HepG2 (cell line): ENCODE measurements at places on chromosomes 6 and 20.
A peak's percentile ranks its signal among the peaks of the same experiment; 100 is the strongest.

DNA sequence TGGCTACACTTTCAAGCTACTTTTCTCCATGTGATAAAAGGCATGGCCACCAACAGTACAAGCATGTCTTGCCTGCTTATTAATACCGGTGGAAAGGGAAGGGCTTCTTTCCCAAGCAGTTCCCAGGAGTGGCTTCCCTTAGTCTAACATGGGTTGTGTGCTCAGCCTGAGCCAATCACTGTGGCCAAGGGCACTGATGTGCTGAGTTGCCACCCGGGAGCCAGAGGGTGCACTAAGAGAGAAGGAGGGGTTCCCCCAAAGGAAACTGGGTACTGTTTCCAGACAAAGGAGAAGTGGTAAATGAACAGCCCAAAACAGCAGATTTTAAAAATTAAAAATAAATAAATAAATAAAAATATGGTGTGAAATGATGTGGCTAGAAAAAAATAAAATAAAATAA is 68.5 kb downstream of the BANF2 start:
- no peak for DNase-seq

DNA sequence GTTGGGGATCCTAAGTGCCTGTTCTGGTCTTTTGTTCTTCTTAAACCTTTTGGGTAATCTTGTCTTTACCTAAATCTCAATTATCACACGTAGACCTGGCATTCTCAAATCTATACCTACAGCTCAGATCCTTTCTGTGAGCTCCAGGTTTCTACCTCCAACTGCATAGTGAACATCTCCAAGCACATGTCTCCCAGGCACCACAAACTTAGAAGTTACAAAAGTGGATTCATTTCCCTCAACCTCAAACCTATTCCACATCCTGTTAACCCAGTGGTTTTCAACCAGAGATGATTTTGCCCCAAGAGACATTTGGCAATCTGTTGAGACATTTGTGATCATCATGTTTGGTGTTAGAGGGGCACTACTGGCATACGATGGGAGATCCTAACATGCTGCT is 183.5 kb downstream of the TENT5A start:
- no peak for DNase-seq

- no peak for DNase-seq
Measured at GRCh38 chr6:150548330-150548729, 51.4 kb upstream of the PLEKHG1 start.

DNA sequence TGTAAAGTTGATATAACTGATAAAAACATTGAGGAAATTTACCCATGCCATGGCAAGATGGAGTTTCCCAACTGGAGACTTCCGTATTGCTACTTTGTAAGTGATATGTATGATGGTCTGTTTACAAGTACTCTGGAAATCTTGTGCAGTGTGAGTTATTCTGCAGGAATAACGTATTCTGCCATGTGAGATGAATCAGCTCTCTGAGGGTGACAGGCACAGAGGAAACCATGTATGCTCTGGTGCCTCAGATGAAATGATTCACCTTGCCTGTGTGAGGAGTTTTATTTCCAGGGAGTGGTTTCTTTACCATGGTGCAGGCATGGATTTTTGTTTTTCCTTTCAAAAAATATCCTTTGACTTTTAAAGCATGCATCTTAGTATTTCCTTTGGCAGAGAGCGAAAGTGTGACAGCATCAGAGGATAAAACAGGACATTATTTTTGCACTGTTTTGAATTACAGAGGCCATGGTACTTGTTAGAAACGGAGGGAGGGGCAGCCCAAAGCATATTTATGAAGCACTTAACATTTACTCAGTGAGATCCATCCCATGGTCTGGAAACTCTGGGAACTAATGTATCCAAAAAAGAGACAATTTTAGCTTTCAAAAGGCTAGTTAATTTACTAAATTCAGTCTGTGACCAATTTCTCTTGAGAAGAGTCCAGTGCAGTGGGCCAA is 36.0 kb upstream of the MTRF1L start:
- DNase-seq, result no peak

DNA sequence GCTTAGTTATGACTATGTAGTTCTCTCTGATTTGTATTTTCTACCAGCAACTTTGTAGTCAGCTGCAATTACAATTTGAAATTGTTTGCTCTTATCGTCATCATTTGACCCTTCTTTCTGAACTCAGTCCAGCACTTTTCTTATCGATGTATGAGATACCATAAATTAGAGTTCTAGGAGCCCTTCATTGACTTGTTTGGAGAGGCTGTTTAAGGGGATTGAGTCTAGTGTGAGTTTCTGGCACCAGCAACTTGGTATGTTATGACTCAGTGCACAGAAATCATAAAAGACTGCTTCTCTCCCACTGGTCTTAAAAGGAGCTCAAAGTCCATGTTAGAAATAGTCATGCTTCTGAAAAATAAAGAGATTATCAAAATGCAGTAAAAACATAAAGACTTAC is 190.3 kb downstream of the TENT5A start:
- peak; percentile 20 for DNase-seq
